ENCODE measurements at places on chromosomes 7 and 10. TPM values are rescaled to one million over a fixed set of nuclear protein-coding genes. Genes with fewer than 3 reads are reported as not detected.

Gene OR2A42
- polyA plus RNA-seq = not detected

Gene PRLHR
- polyA plus RNA-seq = not detected

Gene GALNT11
- polyA plus RNA-seq = 35.3 TPM

Gene NFKB2
- 6.6 TPM for polyA plus RNA-seq

Gene FKBP14
- 3.2 TPM for polyA plus RNA-seq

Gene LRMDA
- polyA plus RNA-seq = not detected

Gene TEX36
- not detected for polyA plus RNA-seq

Gene PCLO
- not detected for polyA plus RNA-seq

Gene GDF2
- polyA plus RNA-seq = not detected

Gene OR9A2
- not detected for polyA plus RNA-seq

Gene NEURL1
- polyA plus RNA-seq = 0.82 TPM

Gene MMP21
- not detected for polyA plus RNA-seq

Gene AQP1
- polyA plus RNA-seq = not detected

Gene GSTO2
- polyA plus RNA-seq = 0.94 TPM

Gene AKR1D1
- not detected for polyA plus RNA-seq

Gene DLX6
- polyA plus RNA-seq = not detected

Gene CDK14
- polyA plus RNA-seq = not detected

Gene LLCFC1
- polyA plus RNA-seq = not detected

Gene PNLIPRP2
- not detected for polyA plus RNA-seq

Gene ELN
- polyA plus RNA-seq = not detected

Gene TMEM184A
- not detected for polyA plus RNA-seq

Gene SLC39A12
- polyA plus RNA-seq = not detected

Gene VPS50
- polyA plus RNA-seq = 7.5 TPM

Gene FANK1
- polyA plus RNA-seq = not detected

Gene CCL24
- not detected for polyA plus RNA-seq

Gene SLC29A3
- polyA plus RNA-seq = 8.5 TPM

Gene ADAMTS14
- polyA plus RNA-seq = not detected

Gene HPSE2
- polyA plus RNA-seq = 0.09 TPM

Gene SPDYE8
- polyA plus RNA-seq = 0.10 TPM

Gene MKX
- polyA plus RNA-seq = not detected

Gene OR2F1
- not detected for polyA plus RNA-seq

Gene MSS51
- polyA plus RNA-seq = 0.26 TPM

Gene TRIM50
- polyA plus RNA-seq = not detected

Gene AEBP1
- polyA plus RNA-seq = 2.3 TPM

Gene CFAP58
- polyA plus RNA-seq = not detected

Gene TMEM139
- 2.1 TPM for polyA plus RNA-seq

Gene CYP3A7
- not detected for polyA plus RNA-seq

Gene BTBD16
- 0.09 TPM for polyA plus RNA-seq

Gene NRG3
- polyA plus RNA-seq = not detected

Gene PAPOLB
- not detected for polyA plus RNA-seq

Gene BAMBI
- polyA plus RNA-seq = 0.76 TPM

Gene PRPS1L1
- polyA plus RNA-seq = not detected

Gene DENND2A
- polyA plus RNA-seq = not detected

Gene HMX2
- polyA plus RNA-seq = not detected

Gene SLC29A4
- 0.82 TPM for polyA plus RNA-seq

Gene ADIRF
- polyA plus RNA-seq = 0.87 TPM

Gene COL1A2
- not detected for polyA plus RNA-seq

Measured in CD4-positive, alpha-beta memory T cell (primary cell).